ENCODE measurements at places on chromosomes 5 and 9.

GRCh38 chr5:94776167-94776566 lies 157.7 kb downstream of the SLF1 start:
- DNase-seq, result peak; percentile 38

DNA sequence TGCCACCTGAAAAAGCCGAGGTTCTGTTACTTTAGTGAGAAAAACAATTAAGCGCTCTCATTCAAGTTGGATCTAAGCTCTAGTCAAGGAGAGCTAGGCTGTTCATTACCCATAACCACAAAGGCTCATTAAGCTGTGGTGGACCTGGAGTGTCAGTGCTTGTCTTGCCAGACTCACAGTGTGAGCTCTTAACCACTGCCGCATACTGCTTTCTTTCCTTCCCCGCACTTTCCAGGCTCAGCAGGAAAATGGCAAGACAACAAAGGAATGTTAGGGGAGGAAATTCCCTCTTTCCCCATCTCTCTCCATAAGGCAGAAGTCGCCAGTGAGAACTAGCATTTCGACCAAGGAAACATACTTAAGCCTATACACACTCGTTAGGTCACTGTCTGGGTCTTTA lies 467.3 kb downstream of the ENC1 start:
- no peak for DNase-seq

DNA sequence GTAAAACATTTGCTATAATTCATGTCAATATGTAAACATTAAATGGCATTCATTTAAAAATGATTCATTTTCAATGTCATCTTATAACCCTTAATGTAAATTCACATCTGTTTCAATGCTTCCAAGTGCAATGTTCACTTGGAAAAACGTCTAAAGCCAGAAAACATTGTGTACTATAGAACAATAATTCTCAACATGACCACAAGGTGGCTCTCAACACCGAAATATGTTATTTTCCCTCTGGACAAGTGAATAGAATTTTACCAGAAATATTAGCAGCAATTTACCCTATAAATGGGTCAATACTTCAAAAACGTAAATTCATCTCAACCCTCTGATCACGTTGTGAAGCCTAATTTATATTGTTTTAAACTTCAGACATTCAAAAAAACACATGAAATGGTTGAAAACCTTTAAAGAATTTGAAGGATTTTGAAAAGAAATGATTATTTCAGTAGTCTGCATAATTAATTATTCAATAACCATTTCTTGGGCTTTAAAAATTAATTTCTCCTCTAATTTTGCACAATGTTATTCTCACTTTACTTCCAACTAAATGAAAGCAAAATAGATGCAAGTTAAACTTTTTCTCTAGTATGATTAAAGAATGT lies 11.0 kb downstream of the CDH10 start:
- peak; percentile 39 for DNase-seq

GRCh38 chr5:150206098-150206778 lies 16.4 kb downstream of the SLC6A7 start:
- no peak for DNase-seq

GRCh38 chr9:83433846-83434245 lies 104.4 kb downstream of the FRMD3 start:
- DNase-seq, result no peak

DNA sequence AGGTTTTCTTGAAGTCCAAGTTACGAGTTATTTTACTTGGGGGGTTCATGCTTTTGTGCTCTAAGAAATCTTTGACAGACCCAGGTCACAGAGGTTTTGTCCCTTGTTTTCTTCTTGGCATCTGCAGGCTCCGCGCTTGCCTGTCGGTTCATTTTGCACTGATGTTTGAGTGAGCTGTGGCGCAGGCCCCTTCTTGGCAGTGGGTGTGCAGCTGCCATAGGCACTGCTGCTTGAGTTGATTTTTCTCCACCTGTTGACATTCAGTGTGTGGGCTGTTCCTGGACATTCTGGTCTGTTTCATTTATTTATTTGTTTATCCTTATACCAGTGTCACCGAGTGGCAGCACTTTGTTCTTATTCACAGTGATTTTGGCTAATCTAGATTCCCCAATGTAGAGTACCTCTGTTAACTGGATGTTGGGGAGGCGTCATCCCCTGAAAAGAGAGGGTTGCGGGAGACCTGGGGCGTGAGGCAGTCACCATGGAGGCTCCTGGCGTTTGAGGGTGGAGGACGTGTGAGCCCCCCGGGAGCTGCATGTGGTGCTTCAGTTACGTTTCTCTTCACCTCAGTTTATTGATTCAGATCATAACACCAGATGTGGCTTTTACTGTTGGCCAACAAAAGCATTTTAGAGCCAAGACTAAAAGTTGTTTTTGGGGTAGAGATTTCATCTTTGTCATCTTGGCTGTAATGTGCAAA lies 121.4 kb upstream of the CACNA1B start:
- DNase-seq, result no peak
